Peyer's patch (tissue), 4 donors: ENCODE measurements at places on chromosomes 11 and 22. TPM values are rescaled to one million over a fixed set of nuclear protein-coding genes. Genes with fewer than 3 reads are reported as not detected.

DNA sequence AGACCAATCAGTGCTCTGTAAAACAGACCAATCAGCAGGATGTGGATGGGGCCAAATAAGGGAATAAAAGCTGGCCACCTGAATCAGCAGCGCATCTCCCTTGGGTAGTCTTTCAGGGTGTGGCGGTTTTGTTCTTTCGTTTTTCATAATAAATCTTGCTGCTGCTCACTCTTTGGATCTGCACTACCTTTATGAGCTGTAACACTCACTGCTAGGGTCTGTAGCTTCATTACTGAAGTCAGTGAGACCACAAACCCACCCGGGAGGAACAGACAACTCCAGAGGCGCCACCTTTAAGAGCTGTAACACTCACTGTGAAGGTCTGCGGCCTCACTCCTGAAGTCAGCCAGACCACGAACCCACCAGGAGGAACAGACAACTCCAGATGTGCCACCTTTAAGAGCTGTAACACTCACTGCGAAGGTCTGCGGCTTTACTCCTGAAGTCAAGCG is 175.5 kb upstream of the PDGFD start:
- no peaks in the 10 kb centered on the region for H3K4me1 ChIP-seq
- H3K36me3 ChIP-seq = no peaks in the 10 kb centered on the region
- no peak overlapping the region for H3K4me3 ChIP-seq
- no peak overlapping the region for H3K27ac ChIP-seq
- DNase-seq = no peak

GRCh38 chr22:47914481-47915097 is 1152.1 kb downstream of the TBC1D22A start:
- DNase-seq = no peak
- H3K36me3 ChIP-seq = no peaks in the 10 kb centered on the region
- no peaks in the 10 kb centered on the region for H3K27me3 ChIP-seq
- H3K4me1 ChIP-seq = no peaks in the 10 kb centered on the region
- H3K4me3 ChIP-seq = no peak overlapping the region
- H3K27ac ChIP-seq = no peak overlapping the region

DNA sequence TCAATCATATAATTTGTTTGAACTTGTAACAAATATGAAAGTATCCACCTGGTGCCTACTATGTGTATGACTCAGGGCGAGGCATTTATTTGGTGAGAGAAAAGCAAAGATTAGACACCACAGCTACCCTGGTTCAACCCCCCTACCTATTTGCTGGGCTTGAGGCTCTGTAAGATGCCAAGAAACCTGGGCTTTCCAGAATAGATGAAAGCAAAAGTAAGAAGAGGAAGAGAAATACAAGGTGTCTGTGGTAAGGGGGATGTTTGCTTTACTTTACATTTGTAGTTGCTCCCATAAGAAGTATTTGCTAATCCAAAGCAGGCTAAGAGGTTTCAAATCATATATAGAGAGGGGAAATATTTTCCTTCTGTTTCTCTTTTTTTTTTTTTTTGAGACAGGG is 61.7 kb downstream of the DDI1 start:
- H3K27ac ChIP-seq = no peak overlapping the region
- no peaks in the 10 kb centered on the region for H3K36me3 ChIP-seq
- DNase-seq = no peak
- no peak overlapping the region for H3K4me3 ChIP-seq
- H3K27me3 ChIP-seq = no peaks in the 10 kb centered on the region

DNA sequence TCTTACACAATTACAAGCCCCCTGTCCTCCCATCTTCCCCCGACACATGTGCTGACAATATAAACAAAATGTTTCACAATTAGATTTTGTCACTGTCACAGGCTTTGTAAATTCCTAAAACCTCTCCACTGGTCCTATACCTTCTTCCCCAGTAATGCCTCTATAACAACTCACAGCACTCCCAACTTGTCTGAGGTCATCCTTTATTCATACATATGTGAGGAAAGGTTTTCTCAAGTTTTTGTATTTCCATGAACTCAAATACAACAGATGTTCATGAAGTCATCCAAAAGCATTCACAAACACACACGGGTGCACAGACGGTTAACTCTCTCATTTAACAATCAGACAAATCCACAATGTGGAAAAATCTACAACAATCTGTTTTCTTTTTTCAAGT is 1.9 kb downstream of the OR52H1 start:
- no peaks in the 10 kb centered on the region for H3K27me3 ChIP-seq
- no peak overlapping the region for H3K4me3 ChIP-seq
- no peaks in the 10 kb centered on the region for H3K4me1 ChIP-seq
- DNase-seq = no peak
- H3K36me3 ChIP-seq = no peaks in the 10 kb centered on the region

Gene CALCA
- not detected for total RNA-seq

- H3K4me1 ChIP-seq = no peaks in the 10 kb centered on the region
- no peak overlapping the region for H3K4me3 ChIP-seq
- no peak overlapping the region for H3K27ac ChIP-seq
- H3K27me3 ChIP-seq = no peaks in the 10 kb centered on the region
- DNase-seq = no peak
Measured at GRCh38 chr11:69931994-69932910, 113.0 kb upstream of the FGF3 start.

GRCh38 chr22:48210198-48210580 is 1447.7 kb downstream of the TBC1D22A start:
- peak; percentile 13 for DNase-seq
- no peaks in the 10 kb centered on the region for H3K27me3 ChIP-seq
- H3K4me3 ChIP-seq = no peak overlapping the region
- H3K27ac ChIP-seq = no peak overlapping the region
- no peaks in the 10 kb centered on the region for H3K4me1 ChIP-seq

Gene OR4D10
- total RNA-seq = not detected

DNA sequence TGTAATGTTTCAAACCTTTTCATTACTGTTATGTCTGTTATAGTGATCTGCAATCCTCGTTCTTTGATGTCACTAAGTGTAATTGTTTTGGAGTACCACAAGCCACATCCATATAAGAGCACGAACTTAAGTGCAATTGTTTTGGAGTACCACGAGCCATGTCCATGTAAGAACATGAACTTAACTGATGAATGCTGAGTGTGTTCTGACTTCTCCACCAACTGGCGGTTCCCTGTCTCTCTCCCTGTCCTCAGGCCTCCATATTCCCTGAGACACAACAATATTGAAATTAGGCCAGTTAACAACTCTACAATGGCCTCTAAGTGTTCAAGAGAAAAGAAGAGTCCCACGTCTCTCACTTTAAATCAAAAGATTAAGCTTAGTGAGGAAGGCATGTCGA is 23.5 kb downstream of the TESMIN start:
- H3K27me3 ChIP-seq = no peaks in the 10 kb centered on the region
- no peaks in the 10 kb centered on the region for H3K4me1 ChIP-seq
- no peak for DNase-seq
- no peaks in the 10 kb centered on the region for H3K36me3 ChIP-seq
- H3K4me3 ChIP-seq = no peak overlapping the region

Gene OR5B21
- not detected for total RNA-seq

Gene OLFML1
- 2.5 TPM for total RNA-seq

Gene APOL4
- total RNA-seq = 3.3 TPM

- H3K4me1 ChIP-seq = no peaks in the 10 kb centered on the region
- DNase-seq = no peak
- no peak overlapping the region for H3K27ac ChIP-seq
- H3K4me3 ChIP-seq = no peak overlapping the region
Measured at GRCh38 chr11:36350137-36350513, 54.0 kb downstream of the PRR5L start.

DNA sequence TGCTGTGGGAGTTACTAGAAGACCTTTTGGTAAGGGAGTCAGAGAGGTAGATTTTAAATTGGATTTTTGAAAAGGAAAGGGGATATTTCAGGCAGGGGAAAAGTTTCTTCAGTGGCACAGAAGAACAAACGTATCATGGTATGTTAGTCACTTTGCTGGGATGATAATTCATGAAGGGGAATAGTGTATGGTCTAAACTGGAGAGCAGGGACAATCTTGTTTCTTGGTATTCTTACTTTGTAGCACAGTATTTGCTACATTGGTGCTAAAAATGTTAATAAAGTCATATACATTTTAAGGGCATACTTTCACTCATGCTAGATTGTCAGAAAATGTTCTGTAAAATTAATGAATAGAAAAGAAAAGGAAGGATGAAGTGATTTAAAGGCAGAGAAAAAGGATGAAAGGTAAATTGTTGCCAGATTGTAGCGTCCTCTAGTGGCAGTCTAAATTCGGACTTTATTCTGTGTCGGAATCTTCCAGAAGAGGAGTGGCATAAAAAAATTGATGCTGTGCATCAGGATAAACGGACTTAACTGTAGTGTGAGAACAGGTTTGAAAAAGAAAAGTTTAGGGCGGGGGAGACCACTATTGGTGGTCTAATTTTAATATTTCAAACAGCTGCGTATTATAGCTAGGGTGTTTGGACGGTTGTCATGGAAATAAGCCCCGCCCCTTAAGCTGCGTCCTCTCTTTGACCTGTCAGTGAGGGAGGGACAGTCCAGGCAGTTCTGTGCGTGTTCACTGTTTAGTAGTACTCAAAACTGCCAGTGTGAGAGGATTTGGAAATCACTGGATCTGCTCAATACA is at the start of gene BCO2:
Gene BCO2 (plus strand): TSS at position 724 of the 810 bp plus-strand sequence. CDS start 90 bp downstream, outside the sequence.
- no peaks in the 10 kb centered on the region for H3K27me3 ChIP-seq
- H3K4me1 ChIP-seq = no peaks in the 10 kb centered on the region
- H3K27ac ChIP-seq = peak within 1 kb of the TSS; percentile 65
- peak; percentile 74 for DNase-seq
- H3K4me3 ChIP-seq = peak within 1 kb of the TSS; percentile 6
- H3K36me3 ChIP-seq = no peaks in the 10 kb centered on the region

Gene SCUBE2
- 10.6 TPM for total RNA-seq

GRCh38 chr11:69343401-69344321 is 49.7 kb downstream of the MYEOV start:
- no peak overlapping the region for H3K4me3 ChIP-seq
- H3K27ac ChIP-seq = no peak overlapping the region
- H3K36me3 ChIP-seq = no peaks in the 10 kb centered on the region

- no peaks in the 10 kb centered on the region for H3K4me1 ChIP-seq
- no peaks in the 10 kb centered on the region for H3K36me3 ChIP-seq
- no peak overlapping the region for H3K27ac ChIP-seq
- DNase-seq = no peak
- no peaks in the 10 kb centered on the region for H3K27me3 ChIP-seq
Measured at GRCh38 chr11:71281831-71282230, 29.5 kb upstream of the SHANK2 start.

GRCh38 chr11:72378704-72379383 is 55.5 kb downstream of the CLPB start:
- DNase-seq = no peak
- H3K4me3 ChIP-seq = no peak overlapping the region
- no peaks in the 10 kb centered on the region for H3K36me3 ChIP-seq
- no peak overlapping the region for H3K27ac ChIP-seq

Gene C11orf97
- not detected for total RNA-seq

Gene MS4A3
- not detected for total RNA-seq

GRCh38 chr11:129323896-129324502 is 51.6 kb upstream of the BARX2 start:
- H3K27me3 ChIP-seq = no peaks in the 10 kb centered on the region
- DNase-seq = no peak
- peak overlapping the region; percentile 53 for H3K27ac ChIP-seq
- peak overlapping the region; percentile 11 for H3K4me3 ChIP-seq
- no peaks in the 10 kb centered on the region for H3K4me1 ChIP-seq

DNA sequence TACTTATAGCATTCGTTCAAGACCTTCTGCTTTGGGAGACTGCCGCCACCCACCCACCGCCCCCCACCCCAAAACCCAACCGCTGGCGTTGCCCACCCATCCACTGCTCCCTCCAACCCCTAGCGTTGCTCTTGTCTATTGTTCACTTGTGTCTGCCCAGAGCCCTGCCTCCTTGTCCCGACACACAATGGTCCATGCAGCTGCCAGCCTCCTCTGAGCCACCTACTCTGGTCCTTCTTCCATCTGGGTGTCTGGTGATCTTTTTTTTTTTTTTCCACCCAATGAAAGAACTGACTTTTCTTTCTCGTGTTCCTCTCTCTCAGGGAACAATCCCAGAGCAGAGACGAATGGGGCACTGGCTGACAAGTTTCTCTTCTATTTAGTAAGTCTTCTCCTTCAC is 256.0 kb upstream of the SESN3 start:
- no peak for DNase-seq
- H3K4me1 ChIP-seq = no peaks in the 10 kb centered on the region
- no peaks in the 10 kb centered on the region for H3K27me3 ChIP-seq
- H3K27ac ChIP-seq = no peak overlapping the region
- no peak overlapping the region for H3K4me3 ChIP-seq

Gene C22orf42
- total RNA-seq = not detected

Gene GAL3ST1
- 60.6 TPM for total RNA-seq

DNA sequence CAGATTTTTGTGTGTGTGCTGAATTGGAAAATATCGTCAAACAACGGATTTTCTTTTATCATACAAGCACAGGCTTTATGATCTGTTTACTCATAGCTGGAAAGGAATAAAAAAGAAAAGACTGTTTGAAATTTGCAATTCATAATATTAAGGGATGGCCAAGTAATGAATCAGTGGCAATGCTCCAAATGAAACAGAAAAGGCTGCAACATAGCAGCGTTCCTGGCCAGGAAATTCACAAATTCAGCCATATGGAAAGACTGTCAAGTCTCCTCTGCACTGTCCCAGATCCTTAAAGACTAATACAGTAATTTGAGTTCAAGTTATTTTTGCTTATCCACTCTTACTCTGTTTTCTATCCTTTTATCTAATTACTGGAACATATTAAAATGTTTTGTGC is 98.2 kb downstream of the MSANTD4 start:
- no peaks in the 10 kb centered on the region for H3K36me3 ChIP-seq
- DNase-seq = no peak
- no peak overlapping the region for H3K4me3 ChIP-seq
- no peaks in the 10 kb centered on the region for H3K4me1 ChIP-seq
- H3K27ac ChIP-seq = no peak overlapping the region

Gene RASGRP2
- total RNA-seq = 14.0 TPM

GRCh38 chr11:44308923-44309477 is 939 bp downstream of the ALX4 start:
- peaks cover 5% of the 10 kb centered on the region for H3K4me1 ChIP-seq
- H3K27me3 ChIP-seq = peaks cover 71% of the 10 kb centered on the region
- DNase-seq = no peak

- DNase-seq = no peak
- H3K4me1 ChIP-seq = no peaks in the 10 kb centered on the region
- H3K27ac ChIP-seq = no peak overlapping the region
- H3K4me3 ChIP-seq = no peak overlapping the region
Measured at GRCh38 chr22:36808721-36809344, 8.0 kb downstream of the PVALB start.

GRCh38 chr11:92976681-92977080 is 7.2 kb downstream of the MTNR1B start:
- no peak overlapping the region for H3K4me3 ChIP-seq
- no peak overlapping the region for H3K27ac ChIP-seq
- no peaks in the 10 kb centered on the region for H3K36me3 ChIP-seq
- H3K27me3 ChIP-seq = no peaks in the 10 kb centered on the region

Gene BCO2
- 9.9 TPM for total RNA-seq

DNA sequence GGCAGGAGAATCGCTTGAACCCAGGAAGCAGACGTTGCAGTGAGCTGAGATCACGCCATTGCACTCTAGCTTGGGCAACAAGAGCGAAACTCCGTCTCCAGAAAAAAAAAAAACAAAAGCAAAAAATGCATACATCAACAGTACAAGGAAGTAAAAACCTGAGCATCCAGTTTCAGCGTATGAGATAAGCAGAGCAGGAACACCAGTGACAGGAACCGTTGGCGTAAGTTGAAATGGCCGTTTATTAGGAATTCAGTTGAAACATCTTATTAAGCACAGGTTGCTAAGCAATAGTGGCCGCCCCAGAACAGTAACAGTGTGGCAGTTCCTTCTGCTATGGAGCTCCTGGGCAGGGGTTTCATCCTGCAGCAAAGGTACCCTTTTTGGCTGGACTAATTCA is 4.0 kb upstream of the L3MBTL2 start:
- H3K4me3 ChIP-seq = no peak overlapping the region
- no peak for DNase-seq
- no peak overlapping the region for H3K27ac ChIP-seq
